Calu3 (cell line): ENCODE measurements at places on chromosomes 12 and 14. TPM values are rescaled to one million over a fixed set of nuclear protein-coding genes. Genes with fewer than 3 reads are reported as not detected.

CIDEB gene
- 0.17 TPM in 1 of 2 replicates, not detected in the other for total RNA-seq

DNA sequence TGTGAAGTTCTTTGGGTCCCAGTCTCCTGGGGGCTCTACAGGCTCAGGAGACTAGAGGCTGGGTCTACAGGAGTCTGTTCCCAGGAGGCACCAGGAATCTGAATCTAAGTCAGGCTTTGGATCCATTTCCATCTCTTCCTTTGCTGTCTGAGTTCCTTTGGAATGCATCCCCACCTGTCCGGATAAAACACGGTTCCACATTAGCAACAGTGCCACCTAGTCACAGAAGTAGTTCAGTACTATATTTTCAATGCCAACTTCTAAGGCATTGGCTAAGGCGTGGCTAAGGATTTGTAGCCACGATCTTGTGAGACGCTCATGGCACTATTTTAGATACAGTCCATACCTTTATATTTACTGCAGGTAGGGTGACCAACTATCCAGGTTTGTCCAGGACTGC lies 15.1 kb downstream of the ZC2HC1C start:
- DNase-seq, result no peak

TTC7B gene
- total RNA-seq, result 9.6 and 13.2 TPM in 2 replicates

PRORP gene
- total RNA-seq, result 22.5 and 25.2 TPM in 2 replicates

DNA sequence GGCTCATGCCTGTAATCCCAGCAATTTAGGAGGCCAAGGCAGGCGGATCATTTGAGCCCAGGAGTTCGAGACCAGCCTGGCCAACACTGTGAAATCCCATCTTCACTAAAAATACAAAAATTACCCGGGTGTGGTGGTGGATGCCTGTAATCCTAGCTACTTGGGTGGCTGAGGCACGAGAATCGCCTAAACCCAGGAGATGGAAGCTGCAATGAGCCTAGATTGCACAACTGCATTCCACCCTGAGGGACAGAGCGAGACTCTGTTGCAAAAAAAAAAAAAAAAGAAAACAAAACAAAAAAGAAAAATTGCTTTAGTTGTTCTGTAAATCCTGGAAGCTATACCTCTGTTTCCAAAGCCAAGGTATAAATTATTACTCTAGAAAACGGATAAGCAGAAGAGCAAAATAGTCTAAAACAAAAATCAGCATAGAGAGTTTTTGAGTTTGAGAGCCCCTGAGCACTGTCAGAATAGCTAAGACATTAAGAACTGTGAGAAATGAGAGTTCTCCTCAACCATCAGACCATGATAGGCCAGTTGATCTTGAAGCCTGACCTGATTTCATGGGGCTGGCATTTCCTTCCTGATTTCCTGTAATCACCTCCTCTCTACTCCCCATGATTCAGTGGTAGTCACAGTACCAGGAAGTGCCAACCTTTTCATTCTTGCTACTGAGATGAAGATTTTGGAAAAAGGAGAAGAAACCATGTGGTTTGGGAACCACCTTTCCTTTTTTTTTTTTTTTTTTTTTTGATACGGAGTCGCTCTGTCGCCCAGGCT lies 31.7 kb downstream of the ATP2A2 start:
- DNase-seq, result peak; percentile 23

DNA sequence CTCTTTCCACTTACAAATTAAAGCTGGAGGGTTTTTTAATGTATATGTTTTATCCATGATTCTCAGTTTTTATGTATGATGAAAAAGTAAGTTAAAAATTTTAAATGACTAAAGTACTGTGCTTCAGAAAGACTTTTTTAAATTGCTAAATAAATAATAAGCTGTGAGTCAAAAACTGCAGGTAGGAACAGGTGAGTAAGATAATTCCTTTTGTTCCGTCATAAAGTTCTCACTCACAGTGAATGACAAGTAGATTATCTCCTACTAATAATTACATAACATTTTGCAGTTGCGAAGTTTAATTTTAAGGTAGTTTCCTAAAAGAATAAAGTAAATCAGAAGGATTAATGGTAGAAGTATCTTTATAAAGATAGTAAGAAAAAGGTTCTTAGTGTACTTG lies 78.0 kb downstream of the PRKCH start:
- DNase-seq, result no peak
